Right lung (tissue), 10 donors: ENCODE measurements at places on chromosomes 13 and 19. TPM values are rescaled to one million over a fixed set of nuclear protein-coding genes. Genes with fewer than 3 reads are reported as not detected.

The CGB5 gene
- polyA plus RNA-seq, result 0.30 TPM

GRCh38 chr19:58217069-58217481 is 11.6 kb upstream of the ZNF544 start:
- no peak for DNase-seq

GRCh38 chr13:38685974-38686576 is 802 bp upstream of the FREM2 start:
- DNase-seq, result no peak

The CGB3 gene
- not detected for polyA plus RNA-seq

DNA sequence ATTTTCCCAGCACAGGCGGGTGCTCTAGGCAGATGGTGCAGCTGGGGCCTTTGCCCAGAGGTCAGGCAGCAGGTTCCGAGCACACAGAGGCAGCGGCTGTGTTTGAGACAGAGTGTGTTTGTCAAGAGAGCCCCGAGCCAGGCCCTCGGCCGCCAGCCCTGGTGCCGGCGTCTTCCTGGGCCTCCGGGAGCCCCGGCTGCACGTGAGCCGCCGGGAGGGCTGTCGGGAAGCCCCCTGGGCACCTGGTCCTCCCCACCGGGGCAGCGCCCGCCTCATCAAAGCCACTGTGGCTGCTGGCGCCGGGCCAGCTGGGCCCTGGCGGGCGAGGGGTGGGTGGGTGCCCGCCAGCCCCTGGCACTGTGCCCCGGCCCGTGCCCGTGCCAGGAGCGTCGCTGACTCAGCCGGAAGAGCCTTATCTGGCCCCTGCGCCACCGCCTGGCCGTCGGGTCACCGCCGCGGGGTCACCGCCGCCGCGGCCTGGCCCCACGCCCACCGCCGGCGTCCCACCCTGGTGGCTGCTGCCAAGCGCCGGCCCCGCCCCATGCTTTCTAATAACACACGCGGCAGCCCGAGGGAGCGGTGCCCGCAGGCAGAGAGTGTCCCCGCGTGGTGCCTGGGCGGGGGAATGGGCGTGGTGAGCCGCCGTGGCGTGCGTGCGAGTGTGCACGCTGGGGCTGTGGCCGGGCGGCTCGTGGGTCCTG is 14.9 kb downstream of the ARID3A start:
- no peak for DNase-seq

GRCh38 chr19:17346109-17346671 is 8.8 kb downstream of the GTPBP3 start:
- no peak for DNase-seq

GRCh38 chr13:71408416-71408815 is 458.6 kb downstream of the DACH1 start:
- no peak for DNase-seq

- no peak for DNase-seq
Measured at GRCh38 chr19:46755077-46755852, 9.0 kb upstream of the STRN4 start.

DNA sequence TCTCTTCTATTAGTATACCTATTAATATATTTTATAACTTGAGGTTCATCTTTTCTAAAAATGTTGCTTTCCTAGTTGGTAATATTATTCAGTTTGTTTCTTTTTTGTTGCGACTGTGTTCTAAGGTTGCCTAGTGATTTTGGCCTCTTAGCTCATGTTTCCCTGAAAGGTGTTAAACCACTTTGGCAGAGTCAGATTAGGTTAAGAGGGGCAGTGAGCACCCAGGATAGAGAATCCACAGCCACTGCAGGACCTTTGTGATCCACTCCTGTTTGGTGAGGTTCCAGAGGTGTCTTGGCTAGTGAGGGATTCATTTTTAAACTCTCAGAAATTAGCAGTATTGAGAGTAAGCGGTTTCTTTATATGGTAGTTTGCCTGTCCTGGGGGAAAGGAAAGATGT is 14.9 kb upstream of the GPR18 start:
- DNase-seq, result no peak

GRCh38 chr19:36436531-36436930 is 18.1 kb upstream of the ZFP82 start:
- DNase-seq, result no peak

DNA sequence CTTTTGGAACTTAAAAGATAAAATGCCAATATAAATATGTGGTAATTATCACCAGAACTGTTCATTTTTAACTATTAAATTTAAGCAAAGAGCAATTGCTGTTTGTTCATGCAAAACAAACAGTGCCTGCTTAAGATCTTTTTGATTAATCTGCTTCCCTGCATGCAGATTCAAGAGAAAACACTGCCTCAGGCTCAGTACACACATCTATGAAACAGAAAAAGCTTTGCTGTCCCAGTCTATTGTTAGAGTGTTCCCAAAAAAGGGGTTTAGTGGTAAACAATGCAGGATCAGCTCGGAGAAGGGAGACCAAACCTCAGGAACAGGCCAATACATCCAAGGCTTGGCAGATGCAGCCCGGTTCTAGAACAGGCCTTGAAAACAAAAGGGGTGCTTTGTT is 49.3 kb upstream of the TDRD3 start:
- no peak for DNase-seq

The ZNF835 gene
- polyA plus RNA-seq, result 4.6 TPM

DNA sequence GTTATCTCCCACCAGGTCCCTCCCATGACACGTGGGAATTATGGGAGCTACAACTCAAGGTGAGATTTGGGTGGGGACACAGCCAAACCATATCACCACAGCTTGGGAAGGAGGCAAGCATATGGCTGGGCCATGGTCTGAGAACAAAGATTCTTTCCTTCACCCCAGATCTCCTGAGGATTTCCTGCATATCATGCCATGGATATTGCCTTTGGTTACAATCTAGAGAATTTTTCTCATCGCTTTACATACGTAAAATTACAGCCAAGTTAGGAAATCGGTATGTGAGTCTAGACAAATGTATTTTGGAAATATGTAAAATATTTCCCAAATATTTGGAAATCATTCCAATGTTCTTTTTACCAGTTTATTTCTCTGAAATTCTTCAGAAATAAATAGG is 398.3 kb downstream of the RFC3 start:
- DNase-seq, result no peak

GRCh38 chr13:47146991-47147811 is 250.3 kb upstream of the HTR2A start:
- no peak for DNase-seq

DNA sequence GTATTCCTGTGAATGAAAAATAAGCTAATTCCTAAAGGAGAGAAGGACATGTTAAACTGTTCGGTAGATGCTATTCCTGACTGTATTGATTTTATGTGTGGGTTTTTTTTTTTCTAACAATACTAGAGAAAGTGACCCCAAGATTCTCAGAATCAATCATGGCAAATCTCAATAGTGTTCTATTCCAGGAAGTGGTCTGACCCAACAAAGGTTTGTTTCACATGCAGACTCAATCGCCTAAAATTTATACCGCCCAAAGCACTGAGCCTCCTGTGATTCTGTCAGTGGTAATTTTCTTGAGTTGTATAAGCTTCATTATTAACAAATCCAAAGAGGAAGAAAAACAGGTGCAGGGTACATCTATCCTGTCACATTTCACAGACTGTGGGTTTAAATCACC is 293.7 kb downstream of the SUCLA2 start:
- no peak for DNase-seq

GRCh38 chr19:47226426-47227351 is 4.3 kb downstream of the BBC3 start:
- DNase-seq, result peak; percentile 29

The CCDC169 gene
- 9.2 TPM for polyA plus RNA-seq

The ATP7B gene
- 19.0 TPM for polyA plus RNA-seq

The ESD gene
- 221 TPM for polyA plus RNA-seq

GRCh38 chr13:58379221-58379620 is 747.7 kb downstream of the PCDH17 start:
- no peak for DNase-seq

DNA sequence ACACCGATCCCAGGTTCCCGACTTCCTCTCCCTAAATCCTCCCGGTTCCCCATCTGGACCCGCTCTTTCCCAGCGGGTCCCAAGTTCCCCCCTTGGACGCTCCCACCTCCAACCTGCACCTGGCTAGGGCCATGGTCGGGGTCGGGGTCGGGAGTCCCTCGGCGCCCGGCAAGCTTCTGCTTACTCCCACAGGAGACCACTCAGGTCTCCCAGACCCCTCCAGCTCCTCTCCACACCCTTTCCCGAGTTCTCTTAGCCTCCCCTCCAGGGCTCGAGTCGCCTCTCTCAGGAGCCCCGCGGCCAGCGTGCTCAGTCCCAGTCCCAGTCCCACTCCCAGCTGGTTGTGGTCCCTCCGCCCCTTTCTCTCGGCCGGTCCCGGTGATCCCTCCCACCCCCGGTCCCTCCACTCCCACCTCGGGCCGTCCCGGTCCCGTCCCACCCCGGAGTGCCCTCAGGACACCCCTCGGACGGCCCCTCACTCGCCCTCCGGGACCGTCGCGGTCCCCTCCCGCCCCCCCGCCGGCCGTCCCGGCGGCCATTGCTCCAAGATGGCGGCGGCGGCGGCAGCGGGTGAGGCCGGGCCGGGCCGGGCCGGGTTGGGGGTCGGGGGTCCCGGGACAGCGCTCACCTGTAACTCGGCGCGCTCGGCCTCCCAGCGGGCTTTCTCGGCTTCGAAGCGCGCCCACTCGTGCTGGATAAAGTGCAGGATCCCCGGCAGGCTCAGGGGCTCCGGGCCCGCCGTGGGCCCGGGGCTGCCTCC is at the start of gene FKRP:
TSS of gene FKRP (plus strand) at position 537 of the 760 bp plus-strand sequence. CDS start 9,394 bp downstream, outside the sequence.
- DNase-seq, result no peak

- peak; percentile 80 for DNase-seq
Measured at GRCh38 chr19:47713046-47714021, at the start of gene EHD2. Gene EHD2 (plus strand): TSS chr19:47713422. CDS start chr19:47716613, 3,191 bp downstream.

The TMEM255B gene
- 8.5 TPM for polyA plus RNA-seq

The ZNF813 gene
- polyA plus RNA-seq, result 7.8 TPM

The LILRB5 gene
- polyA plus RNA-seq, result 5.0 TPM

The A1BG gene
- polyA plus RNA-seq, result 1.9 TPM

The TEX26 gene
- 0.57 TPM for polyA plus RNA-seq

- DNase-seq, result no peak
Measured at GRCh38 chr13:33764716-33765115, 53.2 kb upstream of the RFC3 start.

The CDC42EP5 gene
- polyA plus RNA-seq, result 28.8 TPM

- DNase-seq, result no peak
Measured at GRCh38 chr13:109576331-109576813, 210.0 kb downstream of the IRS2 start.

GRCh38 chr13:110312339-110313031 is 5.4 kb downstream of the COL4A2 start:
- no peak for DNase-seq

The SLITRK6 gene
- 52.1 TPM for polyA plus RNA-seq

DNA sequence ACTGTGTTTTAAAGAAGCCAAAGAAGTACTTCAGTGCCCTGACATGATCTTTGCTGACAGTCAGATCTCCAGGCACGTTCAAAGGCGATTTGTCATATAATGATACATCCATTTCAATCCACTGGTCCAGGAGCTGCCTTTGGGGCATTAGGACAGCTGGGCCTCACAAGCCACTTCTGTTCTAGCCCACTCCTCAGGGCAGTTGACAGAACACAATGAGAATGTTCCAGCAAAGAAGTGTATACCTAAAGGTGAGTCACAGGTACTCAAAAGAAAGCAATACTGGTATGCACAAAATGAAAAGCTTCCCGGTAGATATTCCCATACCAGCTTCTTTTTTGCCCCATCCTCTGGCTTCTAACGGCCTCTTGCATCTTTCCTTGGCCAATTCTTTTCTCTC is 12.5 kb upstream of the MAP3K10 start:
- DNase-seq, result no peak

DNA sequence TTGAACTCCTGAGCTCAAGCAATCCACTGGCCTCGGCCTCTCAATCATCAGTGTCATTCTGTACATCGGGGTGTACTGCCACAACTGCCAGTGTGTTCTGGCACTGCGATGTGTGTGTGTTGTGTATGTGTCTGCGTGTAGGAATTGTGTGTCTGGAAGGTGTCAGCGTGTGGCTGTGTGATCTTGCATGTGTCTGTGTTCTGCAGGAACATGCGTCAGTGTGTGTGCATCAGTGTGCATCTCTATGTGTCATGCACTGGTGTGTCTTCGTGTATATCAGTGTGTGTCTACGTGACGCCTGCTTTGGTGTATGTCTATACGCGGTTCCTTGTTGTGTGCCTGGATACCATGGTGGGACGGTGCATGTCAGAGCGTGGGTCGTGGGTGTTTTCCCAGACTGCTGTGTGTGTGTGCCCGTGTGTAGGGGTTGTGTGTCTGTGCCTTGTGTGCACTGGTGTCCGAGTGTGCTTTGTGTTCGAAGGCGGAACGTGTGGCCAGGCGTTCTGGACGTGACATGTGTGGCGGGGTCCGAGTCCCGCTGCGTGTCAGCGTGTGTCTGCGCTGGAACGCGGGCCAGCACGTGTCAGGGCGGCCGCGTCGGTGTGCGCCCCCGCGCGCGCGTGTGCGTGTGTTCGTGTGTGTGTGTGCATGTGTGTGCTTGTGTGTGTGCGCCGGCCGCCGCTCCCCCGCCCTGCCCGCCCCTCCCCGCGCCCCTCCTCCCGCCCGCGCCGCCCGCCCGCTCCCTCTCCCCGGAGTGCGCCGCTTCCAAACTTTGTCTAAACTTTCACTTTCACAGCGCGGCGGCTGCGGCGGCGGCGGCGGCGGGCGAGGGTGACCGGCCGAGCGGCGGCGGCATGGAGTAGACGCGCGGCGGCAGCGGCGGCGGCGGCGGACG is at the start of gene NFIX:
TSS of gene NFIX (plus strand) at position 775 of the 895 bp plus-strand sequence. CDS start 363 bp downstream, outside the sequence.
- no peak for DNase-seq

DNA sequence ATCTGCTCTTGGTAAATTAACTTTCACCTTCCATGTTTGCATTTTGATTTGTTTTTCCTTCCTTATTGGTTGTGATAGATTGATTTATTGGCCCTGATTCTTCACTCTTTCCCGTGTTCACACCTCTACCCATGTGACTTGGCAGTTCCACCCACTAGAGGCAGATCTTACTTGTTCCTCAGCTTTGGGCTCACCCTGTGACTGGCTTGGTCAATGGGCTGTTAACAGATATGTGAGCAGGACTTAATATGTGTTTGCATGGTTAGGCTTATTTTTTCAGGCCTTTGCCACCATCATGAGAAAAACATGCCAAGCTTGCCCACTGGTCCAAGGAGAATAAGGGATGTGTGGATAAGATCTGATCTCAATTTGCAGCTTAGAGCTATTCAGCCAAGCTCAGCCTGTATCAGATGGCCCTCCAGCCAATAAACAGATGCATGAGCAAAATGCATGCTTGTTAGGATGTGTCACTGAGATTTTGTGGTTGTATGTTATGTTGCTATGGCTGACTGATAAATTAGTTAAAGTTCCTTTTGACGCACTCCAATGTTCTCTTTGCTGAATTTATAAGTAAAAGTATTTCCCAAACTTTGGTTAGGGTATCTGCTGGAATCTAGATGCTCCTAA is 48.0 kb downstream of the RGCC start:
- DNase-seq, result no peak
